Activated CD4-positive, alpha-beta T cell treated with anti-CD3 and anti-CD28 coated beads for 4 hours (primary cell): ENCODE measurements at places on chromosomes 7 and 10.

DNA sequence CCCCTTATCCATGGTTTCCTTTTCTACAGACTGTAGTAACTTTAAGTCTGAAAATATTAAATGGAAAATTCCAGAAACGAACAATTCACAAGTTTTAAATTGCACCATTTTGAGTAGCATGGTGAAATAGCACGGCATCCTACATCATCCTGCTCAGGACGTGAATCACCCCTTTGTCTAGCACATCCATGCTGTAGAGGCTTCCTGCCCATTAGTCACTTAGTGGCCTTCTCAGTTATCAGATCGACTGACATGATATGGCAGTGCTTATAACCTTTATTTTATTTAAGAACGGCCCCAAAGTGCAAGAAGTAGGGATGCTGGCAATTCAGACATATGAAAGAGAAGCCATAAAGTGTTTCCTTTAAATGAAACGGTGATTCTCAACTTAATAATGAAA is 82.7 kb downstream of the CPXM2 start:
- no peak for DNase-seq

- no peak for DNase-seq
Measured at GRCh38 chr10:73097305-73097670, 622 bp upstream of the P4HA1 start.

DNA sequence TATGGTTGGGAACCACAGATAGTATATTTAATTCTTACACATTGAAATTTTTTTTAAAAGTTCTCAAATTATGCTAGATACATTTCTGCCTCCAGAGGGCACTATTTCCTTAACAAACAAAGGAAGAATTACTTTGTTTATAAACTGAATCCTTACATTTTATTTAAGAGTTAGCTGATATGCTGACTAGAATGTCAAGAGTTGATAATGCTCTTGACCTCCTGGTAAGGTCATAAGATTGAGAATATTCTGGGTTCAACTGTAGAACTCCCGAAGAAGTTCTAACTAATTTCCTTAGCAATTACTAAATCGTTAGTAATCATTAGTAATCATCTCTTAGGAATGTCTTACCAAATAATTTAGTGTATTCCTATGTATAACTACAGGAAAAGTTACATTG is 95.3 kb upstream of the CYP26C1 start:
- DNase-seq, result no peak

DNA sequence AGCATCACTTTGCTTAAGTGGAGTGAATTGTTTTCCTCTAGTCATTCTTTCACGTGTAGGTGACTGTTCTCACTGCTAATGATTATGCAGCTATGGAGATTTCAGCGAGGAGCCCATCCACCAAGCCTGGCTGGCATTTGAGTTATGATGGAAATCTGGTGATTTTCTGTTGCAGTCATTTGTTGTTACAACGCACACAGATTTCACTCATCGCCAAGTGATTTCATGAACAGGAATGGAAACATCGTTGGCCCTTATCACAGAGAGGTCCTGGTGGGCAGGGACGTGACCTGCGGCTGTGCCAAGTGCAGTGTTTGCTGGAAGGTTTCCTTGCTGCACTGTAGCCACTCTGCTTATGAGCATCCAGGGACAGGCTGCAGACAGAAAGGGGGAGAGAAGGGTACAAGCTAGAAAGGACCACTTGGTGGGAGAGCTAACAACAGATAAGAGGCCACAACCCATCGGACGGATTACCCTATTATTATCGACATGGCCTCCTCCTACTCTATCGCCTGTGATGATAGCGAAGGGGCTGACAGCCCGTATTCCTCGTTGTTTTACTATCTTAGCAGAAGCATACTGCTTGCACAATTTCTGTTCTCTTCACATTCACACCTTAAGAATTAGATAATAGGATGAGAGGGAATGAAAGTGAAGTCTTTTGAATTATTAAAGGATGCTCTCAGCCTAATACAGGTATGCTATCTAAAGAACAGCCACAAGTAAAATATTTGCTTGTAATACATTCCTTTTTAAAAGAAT is 99.0 kb upstream of the PITRM1 start:
- no peak for DNase-seq

DNA sequence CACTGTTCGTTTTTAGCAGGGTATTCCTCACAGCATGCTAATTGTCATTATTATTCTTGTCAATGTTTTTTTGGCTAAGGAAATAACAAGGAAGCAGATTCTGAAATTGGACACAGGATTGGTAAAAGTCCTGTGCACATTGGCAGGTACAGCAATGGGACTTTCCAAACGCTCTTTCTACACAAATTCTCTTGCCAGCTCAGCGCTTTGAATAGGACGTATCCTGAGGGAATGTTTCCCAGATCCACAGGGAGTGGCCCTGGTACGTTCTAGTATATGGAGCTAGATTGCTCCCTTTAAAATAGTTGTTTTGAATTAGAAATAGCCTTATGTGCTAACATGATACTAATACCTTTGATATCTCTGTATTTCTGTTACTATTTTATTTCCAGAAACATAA is 82.8 kb upstream of the GRB10 start:
- DNase-seq, result no peak

DNA sequence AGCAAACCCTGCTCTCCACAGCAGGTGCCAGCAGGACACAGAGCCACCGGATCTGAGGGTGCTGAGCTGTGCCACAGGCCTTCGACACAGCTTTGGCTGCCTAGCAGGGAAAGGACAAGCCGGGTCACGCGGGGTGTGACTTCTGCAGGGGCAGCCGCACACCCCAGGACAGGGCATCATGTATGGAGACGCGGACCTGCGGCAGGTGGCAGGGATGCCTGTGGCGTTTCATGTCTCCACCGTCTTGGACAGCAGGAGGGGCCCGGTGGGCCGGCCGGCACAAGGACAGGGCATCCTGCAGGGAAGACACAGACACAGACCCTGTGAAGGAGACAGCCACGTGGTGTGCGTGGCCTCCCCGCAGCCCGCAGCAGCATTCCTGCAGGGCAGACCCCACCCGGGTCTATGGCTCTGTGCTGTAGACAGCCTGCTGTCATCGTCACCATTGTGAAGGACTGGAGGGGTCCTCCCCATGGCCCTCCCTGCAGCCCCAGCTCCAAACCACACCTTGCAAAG is 109.2 kb downstream of the PDGFA start:
- no peak for DNase-seq

GRCh38 chr7:17063045-17063383 is 181.2 kb upstream of the AGR3 start:
- DNase-seq, result no peak

GRCh38 chr7:5282543-5283316 is at the start of gene SLC29A4:
TSS of gene SLC29A4 (plus strand) at chr7:5282943. CDS start at chr7:5287817, 4,874 bp downstream.
- DNase-seq, result no peak
